ENCODE measurements at places on chromosomes 4 and X.

DNA sequence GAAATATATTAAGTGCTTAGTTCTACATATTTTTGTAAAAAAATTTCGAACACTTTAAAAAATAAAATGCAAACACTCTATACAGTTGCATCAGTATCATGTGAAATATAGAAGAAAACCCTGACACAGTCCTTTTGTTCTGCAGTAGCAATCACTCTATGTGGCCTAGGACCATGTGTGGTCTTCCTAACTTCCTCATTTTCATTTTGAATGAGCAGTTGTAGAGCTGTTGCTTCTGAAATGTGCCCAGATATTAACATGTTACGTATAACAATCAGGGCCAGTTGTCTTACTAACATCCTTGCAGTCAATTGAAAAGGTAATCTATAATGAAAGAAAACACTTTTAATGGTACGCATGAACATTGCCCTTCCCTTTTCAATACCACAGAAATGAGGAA is 107.9 kb downstream of the ZNF827 start:
- no peak for DNase-seq

GRCh38 chr4:151356510-151356909 is 31.1 kb upstream of the SH3D19 start:
- no peak for DNase-seq

- DNase-seq = no peak
Measured at GRCh38 chrX:45435481-45435880, 234.8 kb upstream of the DIPK2B start.

DNA sequence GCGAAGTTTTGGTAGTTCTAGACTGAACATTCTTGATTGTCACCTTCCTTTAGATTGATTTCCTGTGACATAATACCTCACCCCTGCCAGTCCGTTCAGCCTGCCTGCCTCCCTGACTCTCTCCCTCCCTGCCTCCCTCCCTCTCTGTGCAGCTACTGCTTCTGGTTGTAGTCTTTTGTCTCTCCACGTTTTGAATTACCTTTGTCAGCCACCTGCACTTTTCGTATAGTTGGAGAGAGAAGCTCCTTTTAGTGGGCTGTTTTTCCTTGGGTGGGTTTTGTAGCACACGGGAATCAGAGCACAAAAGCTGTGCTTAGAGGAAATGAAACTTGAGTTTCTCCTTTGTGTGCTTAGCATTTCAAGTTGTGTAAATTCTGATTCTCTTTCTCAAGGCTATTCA is 32.6 kb upstream of the MSMO1 start:
- DNase-seq = peak; percentile 4

GRCh38 chrX:39398963-39399261 is 597.7 kb downstream of the MID1IP1 start:
- no peak for DNase-seq

DNA sequence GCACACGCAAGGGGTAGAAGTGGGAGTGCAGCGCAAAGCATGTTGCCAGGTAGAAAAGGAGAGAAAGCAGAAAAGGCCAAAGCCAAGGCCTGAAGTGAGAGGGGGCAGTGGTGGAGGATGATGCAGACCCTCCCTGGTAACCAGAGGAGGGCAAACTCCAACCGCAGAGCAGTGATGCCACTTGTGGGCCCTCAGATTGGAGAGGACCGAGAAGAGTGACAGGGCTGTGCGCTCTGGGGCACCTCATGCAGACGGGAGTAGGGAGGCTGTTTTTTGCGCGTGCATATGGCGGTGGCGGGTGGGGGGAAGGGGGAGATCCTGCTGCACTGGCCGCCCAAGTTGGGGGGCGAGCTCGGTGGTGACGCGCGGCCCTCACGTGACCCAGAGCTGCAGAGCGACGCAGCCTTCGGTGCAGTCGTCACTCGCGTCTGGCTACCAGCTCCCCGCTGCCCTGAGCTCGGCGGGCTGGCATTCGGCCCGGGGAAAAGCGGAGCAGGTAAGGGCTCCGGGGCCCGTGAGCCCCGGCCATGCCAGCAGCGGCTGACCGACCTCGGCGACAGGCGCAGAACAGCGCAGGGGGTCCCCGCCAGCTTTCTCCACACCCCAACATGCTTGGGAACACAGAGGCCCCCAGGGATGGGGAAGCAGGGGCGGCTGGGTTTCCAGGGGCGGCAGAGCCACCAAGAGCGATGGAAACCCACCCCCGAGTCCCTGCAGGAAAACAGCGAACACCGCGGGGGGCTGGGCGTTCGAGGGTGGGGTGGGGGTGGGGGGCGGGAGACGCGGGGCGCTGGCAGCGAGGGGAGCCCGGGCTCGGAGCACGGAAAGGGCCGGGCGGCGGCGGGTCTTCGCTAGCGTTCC is at the start of gene BEX3:
Gene BEX3 (plus strand): TSS at position 421 of the 861 bp plus-strand sequence. CDS start 984 bp downstream, outside the sequence.
- DNase-seq = peak; percentile 39

- DNase-seq = no peak
Measured at GRCh38 chr4:87053176-87053658, 118.4 kb downstream of the AFF1 start.

DNA sequence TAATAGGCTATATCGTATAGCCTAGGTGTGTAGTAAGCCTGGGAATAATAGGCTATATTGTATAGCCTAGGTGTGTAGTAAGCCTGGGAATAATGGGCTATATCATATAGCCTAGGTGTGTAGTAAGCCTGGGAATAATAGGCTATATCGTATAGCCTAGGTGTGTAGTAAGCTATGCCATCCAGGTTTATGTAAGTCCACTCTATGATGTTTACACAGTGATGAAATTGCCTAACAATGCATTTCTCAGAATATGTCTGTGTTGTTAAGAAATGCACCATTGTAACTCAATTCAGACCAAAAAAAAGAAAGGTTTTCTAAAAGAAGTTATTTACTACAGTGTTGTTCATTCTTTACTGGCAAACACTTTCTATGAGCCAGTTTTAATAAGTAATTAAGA is 1387.2 kb downstream of the STIM2 start:
- DNase-seq = no peak

DNA sequence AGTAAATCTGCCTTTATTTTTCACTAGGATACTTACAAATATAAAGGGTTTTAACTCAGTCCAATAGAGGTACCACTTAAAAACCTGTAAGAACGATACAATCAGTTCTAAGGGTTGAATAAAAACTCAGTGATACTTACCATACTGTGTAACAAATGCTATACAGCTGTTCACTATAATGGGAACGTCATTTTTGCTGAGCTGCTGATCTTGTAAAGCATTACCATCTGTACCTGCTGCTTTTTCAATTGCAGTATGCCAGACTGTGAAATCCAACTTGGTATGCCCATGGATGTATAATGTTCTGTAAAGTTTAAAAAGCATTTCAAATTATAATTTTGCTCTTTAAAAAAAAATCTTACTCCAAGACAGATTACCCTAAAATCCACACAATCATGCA is 111.2 kb downstream of the ARAP2 start:
- DNase-seq = no peak

DNA sequence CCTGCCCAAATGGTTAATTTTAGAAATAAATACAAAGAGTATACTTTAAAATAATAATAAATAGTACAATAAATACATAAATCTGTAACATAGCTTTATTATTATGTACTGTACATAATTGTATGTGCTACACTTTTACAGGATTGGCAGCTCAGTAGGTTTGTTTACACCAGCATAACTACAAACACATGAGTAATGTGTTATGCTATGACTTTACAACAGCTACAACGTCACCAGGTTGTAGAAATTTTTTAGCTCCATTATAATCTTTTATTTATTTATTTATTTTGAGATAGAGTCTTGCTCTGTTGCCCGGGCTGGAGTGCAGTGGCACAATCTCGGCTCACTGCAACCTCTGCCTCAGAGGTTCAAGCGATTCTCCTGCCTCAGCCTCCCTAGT is 31.8 kb downstream of the RNF150 start:
- no peak for DNase-seq

- DNase-seq = no peak
Measured at GRCh38 chr4:176230836-176231235, 35.5 kb upstream of the SPATA4 start.

DNA sequence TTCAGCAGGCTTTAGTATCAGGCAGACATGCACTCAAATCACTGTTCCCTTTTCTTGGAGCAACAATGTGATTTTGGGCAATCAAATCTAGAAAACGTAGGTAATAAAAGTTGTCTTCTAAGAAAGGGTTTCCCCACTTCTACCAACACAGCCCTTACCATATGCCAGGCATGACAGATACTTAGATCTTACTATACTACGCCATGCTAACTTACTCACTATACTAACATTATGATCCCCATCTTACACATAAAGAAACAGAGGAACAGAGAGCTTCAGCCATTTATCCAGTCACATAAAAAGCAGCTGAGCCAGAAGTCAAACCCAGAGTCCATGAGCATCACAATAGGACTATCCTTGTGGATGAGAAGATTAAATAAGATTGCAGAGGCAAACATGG is 9.2 kb downstream of the TXK start:
- DNase-seq = no peak

DNA sequence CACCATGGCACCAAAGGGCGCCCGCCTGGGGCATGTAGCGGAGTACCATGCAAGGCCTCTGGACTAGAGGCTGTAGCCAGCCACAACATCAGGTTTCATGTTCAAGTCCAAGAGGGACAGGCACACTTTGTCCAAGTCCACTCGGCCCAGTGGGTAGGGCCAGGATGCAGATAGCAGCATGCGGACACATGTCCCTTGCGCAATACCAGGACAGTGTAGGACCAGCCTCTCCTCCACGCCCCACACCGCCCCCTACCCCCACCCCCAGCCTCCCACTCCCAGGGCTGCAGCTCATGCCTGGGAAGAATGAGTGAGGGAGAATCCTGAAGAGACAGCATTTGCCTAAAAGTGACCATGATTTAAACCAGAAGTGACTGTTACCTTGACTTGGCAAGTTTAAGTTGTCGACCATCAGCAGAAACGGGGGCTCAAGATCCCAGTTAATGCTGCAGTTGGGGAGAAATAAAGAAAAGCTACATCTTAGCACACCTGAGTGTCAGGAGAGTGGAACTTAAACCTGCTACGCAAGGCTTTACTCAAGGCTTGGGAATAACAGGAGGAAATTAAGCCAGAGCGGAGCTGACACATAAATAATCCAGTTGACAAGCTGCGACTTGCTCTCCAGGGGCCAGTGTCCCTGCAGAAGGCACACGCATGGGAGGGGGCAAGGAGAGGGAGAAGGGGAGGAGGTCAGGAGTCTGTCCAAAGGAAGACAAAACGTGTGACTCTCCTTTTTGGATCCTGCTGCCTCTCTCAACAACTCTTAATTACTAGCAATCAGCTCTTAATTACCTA is 221.7 kb downstream of the BCOR start:
- no peak for DNase-seq

GRCh38 chr4:1974840-1975239 is 33.9 kb downstream of the NELFA start:
- DNase-seq = no peak

DNA sequence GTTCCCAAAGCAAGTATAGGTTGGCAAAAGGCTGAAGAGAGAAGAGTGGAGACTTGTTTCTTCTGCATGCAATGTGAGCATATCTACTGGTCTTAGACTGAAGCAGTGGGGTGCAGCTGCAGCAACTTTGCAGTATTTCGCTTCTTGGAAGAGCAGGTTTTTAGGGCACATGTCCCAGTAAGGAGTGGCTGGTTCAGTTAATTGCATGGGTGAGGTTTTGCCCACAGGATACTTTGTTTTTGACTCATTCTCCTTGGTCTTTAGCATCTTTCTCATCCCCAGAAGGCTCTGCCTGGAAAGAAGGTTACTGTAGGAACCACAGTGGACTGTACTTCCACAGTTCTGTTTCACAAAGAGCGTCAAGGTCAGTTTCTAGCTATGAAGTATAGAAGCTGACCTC is 68.0 kb upstream of the NR3C2 start:
- DNase-seq = no peak

DNA sequence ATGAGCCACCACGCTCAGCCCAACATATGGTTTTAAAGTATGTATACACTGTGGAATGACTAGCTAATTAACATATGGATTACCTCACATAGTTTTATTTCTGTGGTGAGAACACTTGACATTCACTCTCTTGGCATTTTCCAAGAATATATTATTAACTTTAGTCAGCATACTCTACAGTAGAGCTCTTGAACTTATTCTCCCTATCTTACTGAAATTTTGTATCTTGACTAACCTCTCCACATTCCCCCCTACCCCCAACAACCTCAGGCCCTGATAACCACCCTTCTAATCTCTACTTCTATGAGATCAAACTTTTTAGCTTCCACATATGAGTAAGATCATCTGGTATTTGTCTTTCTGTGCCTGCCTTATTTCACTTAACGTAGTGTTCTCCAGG is 38.6 kb upstream of the AGA start:
- no peak for DNase-seq

DNA sequence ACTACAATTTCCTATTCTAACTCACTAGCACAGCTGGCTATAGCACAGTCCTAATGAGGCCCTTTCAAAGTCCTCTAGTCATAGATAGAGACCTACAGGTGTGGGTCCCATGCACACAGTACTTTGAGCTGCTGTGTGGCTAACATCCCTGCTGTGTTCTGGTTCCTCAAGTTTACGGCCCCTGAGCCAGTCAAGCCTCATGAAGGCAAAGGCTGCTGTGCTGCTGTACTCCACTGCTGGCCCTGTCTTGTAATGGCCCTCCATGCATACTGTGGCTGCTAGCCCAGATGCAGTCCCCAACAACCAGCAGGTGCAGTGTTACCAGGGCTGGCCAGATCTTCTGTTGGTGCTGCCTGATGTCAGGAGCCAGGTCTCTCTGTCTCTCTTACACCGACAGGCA is 23.4 kb upstream of the ENPEP start:
- no peak for DNase-seq

- no peak for DNase-seq
Measured at GRCh38 chrX:53022381-53022780, 26.2 kb upstream of the GPR173 start.

DNA sequence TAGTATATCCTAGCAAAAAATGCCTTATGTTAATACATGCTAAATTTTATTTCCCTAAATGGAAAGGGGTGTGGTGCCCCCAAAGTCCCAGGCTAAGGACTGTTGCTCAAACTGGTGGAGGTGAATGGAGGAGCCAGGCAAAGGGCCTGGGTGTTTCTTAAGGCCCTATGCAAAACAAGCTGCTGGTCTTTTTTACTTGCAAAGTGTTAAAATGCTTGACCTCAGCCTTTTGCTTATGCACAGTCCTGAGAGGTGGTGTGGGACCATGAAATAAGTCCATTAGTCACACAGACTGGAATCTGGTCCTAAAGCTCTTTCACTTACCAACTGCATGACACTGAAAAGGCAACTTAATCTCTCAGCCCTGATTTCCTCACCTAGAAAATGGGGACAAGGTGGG is 223.5 kb upstream of the MBNL3 start:
- DNase-seq = no peak

DNA sequence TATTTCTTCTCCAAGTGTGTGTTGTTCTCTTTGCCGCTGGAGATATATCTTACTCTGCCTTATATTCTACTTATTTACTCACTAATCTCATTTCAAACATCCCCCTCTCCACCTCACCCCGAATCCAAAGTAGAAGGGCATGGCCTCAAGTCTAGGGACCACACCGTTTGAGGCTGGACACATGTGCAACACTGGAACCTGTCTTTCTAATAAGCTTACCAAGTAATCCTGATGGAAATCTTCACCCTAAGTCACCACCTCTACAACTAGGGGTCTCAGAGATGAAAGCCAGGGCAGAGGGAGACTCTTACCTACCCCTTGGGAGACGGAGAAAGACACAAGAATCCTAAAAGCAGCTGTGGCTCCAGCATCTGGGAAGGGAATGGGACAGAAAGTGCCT is 6.0 kb downstream of the PROM1 start:
- DNase-seq = no peak

Data from activated naive CD8-positive, alpha-beta T cell treated with anti-CD3 and anti-CD28 coated beads for 36 hours (primary cell).